ENCODE measurements at places on chromosomes 2 and 18.
A peak's percentile ranks its signal among the peaks of the same experiment; 100 is the strongest.

- DNase-seq, result no peak
Observed at GRCh38 chr2:181991171-181991885, 5.7 kb downstream of the PPP1R1C start.

GRCh38 chr2:88442473-88442872 lies 10.0 kb downstream of the FOXI3 start:
- no peak for DNase-seq

DNA sequence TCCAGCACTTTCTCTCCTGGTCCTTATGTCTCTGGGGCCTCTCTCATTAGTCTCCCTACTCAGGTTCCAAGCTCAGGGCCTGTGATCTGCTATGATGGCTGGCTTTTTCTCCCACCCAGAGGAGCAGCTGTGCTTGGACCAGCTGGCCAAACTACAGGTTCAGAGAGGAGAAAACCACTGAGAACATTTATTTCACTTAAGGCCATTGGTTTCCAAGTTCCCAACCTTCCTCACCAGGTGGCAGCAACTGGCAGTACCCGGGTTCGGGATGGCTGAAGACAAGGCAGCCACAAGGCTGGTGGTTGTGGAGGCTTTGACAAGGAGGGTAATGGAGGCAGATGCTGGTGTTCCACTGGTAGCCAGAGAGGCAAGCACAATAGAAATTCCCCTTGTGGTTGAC lies 29.9 kb upstream of the SELENOI start:
- peak; percentile 43 for DNase-seq

- no peak for DNase-seq
Observed at GRCh38 chr18:1805521-1805920, 765.8 kb downstream of the METTL4 start.

- peak; percentile 48 for DNase-seq
Observed at GRCh38 chr2:88074854-88075292, 7.2 kb downstream of the SMYD1 start.

- no peak for DNase-seq
Observed at GRCh38 chr2:181046833-181047232, 66.4 kb downstream of the UBE2E3 start.

DNA sequence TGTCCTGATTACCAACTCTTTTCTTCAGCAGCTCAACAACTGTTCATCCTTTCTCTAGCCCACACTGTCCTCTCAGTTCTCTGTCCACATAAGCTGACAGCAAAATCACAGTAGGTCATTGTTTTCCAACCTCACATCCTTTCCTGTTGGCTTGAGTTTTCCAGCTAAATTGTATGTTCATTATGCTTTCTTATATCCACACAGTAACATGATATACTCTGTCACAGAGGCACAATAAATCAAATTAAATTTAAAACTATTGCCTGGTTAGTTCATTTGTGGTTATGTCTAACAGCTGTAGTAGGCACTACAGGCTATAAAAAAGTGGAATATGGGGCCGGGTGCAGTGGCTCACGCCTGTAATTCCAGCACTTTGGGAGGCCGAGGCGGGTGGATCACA lies 179.9 kb downstream of the ETAA1 start:
- DNase-seq, result no peak
